ENCODE measurements at places on chromosomes 11 and 22.

DNA sequence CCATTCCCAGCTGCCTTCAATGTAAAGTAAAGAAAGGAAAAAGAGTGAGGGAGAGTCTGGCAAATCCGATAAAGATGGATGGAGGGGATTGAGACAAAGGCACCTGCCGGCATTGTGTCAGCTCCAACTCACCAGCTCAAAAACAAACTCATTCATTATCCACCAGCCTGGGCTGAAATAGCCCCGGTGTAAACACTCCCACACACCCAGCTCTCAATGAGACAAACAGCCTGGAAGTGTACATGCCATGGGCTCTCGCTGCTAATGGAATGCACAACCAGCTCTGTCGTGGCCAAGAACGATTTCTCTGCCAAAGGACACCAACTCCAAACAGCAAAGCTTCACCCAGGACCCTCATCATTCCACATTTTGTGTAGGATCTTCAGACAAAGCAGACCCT, 89.3 kb upstream of the OPCML start:
- no peak for DNase-seq

DNA sequence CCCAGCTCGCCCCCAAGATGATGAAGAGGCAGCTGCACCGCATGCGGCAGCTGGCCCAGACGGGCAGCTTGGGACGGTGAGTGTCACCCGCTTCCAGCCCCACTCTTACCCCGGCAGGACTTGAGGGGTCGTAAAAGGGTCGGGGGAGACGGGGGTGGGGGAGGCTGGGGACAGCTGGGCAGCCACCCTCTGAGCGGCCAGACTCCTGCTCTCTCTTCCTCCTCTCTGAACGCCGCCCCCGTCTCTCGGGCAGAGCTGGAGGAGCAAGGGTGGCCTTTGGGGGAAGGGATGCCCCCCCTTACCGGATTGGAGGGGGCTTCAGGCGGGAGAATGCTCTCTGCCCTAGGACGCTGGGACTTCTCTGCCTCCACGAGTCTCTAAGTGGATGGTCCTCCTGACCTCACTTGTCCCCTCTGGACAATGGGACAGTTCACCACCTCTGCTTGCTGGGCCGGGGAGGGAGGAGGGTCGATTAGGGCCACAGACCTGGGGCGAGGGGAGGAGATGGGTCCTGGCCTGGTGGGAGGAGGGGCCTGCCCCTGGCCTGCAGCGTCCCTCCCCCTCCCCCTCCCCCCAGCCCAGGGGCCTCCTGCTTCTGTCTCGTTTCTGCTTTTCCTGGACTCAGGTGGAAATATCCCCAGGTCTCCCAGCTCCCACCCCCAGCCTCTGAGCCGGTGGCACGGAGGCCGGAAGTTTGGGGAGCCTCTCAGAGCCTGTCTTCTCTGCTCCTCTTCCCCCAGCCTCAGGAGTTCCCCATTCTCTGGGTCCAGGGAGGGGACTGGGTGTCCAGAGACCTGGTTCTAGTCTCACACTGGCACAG, 512 bp downstream of the SH3BP1 start:
- no peak for DNase-seq

- DNase-seq, result no peak
These were observed 508.8 kb downstream of the MN1 start for GRCh38 chr22:27292542-27293299.

DNA sequence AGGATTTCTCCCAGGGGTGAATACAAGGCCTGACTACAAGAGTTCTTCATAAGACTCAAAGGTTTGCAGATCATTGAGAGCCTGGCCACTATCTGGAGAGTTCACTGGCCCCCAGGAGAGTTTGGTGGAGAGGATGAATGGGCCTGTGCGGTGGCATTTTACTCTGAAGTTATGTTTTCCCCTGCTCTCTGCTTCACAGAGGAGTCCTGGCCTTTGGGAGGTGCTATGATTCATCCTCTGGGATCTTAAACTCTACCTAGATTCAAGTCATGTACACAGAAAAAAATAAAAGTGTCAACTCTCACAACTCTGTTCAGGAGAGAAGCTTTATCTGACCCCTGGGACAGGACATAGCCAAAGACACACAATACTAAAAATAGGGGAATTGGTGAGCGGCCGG, 159.1 kb upstream of the CARD18 start:
- no peak for DNase-seq

- DNase-seq, result no peak
These were observed 302.2 kb downstream of the AASDHPPT start for GRCh38 chr11:106379712-106380111.

DNA sequence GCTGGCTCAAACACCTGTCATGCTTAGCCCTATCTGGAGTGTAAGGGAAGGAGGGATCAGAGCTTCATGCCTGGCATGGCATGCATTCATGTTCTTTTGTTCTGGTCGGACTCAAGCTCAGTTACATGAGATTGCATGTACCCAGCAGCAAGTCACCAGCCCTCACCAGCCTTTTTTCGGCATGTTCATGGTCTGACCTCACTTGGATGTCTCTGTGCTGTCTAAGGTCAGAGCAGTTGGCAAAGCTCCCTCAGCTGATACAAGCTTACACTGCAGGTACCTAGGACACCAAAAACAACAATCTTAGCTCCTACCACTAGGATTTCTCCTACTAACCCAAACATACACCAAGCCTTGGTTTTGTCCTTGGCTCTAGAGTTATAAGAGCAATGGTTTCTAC, 152.6 kb downstream of the BARX2 start:
- DNase-seq, result no peak

DNA sequence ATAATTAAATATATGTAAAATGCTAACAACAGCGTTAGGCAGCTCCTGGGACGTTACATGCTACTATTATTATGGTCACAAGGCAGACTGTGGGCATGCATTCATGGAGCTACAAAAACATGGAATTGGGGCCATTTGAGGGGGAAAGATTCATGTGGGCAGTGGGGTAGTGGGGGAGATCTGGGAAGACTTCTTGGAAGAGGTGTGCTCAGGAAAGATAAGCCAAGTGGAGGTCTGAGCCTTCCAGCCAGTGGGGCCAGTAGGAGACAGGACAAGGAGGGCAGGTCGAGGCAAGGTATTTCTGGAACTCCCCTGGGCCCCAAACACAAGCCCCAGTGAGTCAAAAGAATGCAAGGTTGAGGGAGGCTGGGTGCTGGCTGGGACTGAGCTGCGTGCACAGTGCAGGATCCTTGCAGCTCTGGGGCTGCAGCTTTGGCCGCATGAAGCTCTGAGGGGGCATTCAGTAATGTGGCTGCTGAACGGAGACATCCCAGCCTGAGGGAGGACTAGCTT, 35.4 kb downstream of the CYTH4 start:
- no peak for DNase-seq

GRCh38 chr22:45196926-45197605, 33.3 kb downstream of the NUP50 start:
- DNase-seq, result peak; percentile 68

DNA sequence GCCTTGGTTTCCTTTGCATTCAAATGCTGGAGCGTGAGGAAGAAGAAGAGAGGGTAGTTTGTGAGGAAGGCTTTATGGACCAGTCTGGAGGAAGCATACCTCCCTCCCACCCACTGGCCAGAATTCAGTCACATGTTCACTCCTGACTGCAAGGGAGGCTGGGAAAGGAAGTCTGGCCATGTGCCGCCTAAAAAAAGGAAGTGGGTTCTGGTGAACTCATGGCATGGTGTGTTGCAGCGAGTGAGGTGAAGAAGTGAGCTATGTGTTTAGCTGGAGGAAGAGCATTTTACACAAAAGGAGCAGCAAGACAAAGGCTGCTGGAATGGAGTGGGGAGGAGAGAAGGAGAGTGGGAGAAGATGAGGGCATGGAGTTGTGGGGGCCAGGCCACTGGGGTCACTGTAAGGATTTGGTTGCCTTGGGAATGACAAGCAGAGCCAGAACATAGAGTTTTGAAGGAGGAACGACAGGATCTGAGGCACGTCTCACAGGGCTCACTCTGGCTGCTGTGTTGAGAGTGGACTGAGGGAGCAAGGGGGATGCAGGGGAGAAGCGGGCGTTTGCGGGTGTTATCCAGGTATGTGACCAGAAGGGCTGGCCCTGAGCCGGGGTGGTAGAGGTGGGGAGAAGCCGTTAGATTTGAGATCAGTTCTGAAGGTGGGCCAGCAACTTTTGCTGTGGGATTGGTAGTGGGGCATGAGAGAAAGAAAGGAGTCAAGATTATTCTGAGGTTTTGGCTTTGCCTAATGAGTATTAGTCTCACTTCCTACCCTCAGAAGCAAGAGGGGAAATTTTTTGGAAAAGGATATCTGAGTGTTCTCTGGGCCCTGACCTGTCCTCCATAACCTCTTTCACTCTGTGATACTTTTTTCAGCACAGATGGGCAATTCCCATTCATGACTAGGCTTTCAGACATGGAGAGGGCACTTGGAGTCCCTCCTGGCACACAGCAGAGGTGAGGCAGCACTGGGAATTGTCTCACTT, 26.4 kb downstream of the BMAL1 start:
- no peak for DNase-seq

- no peak for DNase-seq
These were observed 889.5 kb downstream of the JRKL start for GRCh38 chr11:97279341-97279740.

- DNase-seq, result no peak
These were observed 56.0 kb downstream of the SLC1A2 start for GRCh38 chr11:35363246-35363801.

- DNase-seq, result no peak
These were observed 34.3 kb downstream of the ETS1 start for GRCh38 chr11:128552783-128553661.

- DNase-seq, result no peak
These were observed 7.0 kb upstream of the FAM118A start for GRCh38 chr22:45302751-45303150.

DNA sequence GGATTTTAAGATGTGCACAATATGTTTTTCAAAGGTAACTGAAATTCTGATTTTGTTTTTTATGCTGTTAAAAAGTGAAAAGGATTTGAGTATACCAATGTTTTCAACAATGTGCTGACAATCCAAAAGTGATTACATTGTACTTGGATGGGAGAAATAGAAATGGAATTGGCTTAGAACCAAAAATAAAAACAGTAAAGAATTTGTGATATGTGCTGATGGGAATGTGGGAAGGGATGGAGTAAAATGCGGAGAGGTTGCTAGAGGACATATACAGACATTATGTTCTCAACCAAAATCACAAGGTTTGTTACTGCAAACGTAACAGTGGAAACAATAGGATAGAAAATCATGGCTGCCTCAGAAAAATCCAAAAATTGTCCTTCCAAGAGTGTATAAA, 279.3 kb upstream of the TENM4 start:
- no peak for DNase-seq

- DNase-seq, result no peak
These were observed 29.2 kb downstream of the PDGFB start for GRCh38 chr22:39215426-39216142.

- no peak for DNase-seq
These were observed 40.2 kb upstream of the ACCSL start for GRCh38 chr11:44007481-44008087.

GRCh38 chr11:68215087-68215445, 2.0 kb upstream of the KMT5B start:
- DNase-seq, result no peak

DNA sequence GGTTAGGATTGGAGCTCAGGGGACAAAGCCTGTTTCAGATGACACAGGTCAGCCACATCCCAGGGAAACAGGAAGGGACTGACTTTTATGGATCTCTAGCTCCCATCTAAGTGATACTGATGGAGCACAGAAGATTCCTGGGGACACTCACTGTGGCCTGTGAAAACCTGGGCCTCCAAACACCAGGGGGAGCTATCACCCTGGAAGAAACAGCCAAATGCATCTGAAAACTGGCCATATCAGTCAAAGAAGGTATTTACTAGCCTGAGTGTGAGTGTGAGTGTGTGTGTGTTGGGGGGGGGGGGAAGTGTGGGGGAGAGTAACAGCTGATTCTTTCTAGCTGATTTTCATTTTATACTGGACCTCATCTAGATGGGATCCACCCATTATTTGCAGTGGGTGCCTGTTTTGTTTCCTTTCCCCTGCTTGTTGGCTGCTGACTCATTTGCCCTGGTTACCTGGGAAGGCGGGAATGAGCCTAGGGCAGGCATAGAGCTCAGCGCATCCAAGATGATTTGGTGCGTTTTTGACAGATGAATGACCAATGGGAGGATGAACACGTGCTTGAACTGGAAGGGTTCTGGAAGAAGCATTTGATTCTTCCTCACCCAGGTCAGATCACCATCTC, 284.0 kb downstream of the KIRREL3 start:
- DNase-seq, result no peak

DNA sequence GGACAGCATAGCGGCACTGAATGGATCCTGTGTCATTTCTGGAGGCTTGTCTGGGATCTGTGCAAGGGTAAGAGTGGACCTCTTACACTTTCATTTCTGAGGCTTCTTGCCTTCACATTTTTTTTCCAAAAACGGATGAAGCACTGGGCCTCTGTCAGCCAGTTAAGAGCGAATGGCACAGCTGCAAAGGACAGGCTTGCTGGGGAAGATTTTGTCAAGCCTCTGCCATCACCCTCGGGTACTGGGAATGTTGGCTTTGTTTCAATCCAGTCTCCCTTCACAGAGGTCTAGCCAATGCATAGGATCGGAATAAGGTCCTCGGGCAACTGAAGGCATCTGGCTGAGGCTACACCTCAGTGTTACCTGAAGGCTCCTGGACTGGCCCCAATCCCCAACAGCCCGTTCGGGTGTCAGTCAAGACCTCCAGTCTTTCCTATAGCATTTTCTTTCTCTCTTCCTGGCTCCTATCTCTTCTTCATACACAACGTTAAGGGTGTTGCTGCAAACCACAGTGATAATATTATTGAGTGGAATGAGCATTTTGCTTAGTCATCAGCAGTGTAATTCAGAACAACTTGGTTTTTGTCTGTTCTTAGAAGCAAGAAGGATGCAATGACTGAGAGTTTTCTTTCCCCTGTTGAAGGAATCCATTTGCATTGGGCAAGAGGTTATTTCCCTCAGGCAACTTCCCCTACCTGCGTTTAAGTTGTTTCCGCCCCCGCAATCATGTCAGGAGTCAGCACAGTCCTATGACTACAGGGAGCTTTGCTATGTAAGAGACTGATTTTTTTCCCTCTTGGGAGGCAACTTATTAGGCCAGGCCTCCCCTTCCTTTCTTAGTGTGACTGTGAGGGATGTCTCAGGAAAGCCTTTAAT, 22.8 kb downstream of the NPAT start:
- DNase-seq, result no peak

DNA sequence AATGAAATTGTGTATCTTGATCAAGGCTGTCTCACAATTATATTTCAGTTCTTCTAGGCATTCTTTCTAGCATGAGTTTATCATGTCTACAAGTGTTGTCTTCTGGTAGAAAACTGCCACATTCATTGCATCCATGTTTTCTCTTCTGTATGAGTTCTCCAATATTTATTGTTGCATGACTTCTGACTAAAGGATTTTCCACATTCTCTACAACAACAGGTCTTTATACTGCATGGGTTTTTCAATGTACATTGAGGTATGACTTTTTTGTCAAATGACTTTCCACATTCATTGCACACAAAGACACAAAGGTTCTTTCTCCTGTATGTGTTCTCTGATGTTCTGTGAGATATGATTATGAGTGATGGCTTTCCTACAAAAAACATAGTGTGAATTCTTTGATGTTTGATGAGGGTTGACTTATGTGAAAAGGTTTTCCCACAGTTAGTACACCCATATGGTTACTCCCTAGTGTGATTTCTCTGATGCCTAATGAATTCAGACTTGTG, 890.6 kb upstream of the CNTN5 start:
- DNase-seq, result no peak

GRCh38 chr11:33663121-33663520, 37.5 kb downstream of the C11orf91 start:
- DNase-seq, result no peak

GRCh38 chr11:44096360-44097185, 1.1 kb downstream of the EXT2 start:
- DNase-seq, result no peak

- DNase-seq, result no peak
These were observed 56.1 kb upstream of the EIF3M start for GRCh38 chr11:32527261-32528175.

- no peak for DNase-seq
These were observed 300.3 kb downstream of the ST3GAL4 start for GRCh38 chr11:126655807-126656128.

All from DMS79 (cell line).